Body of pancreas (tissue), 4 donors: ENCODE measurements at places on chromosomes 7 and 10. TPM values are rescaled to one million over a fixed set of nuclear protein-coding genes. Genes with fewer than 3 reads are reported as not detected.
A peak's percentile ranks its signal among the peaks of the same experiment; 100 is the strongest.

DNA sequence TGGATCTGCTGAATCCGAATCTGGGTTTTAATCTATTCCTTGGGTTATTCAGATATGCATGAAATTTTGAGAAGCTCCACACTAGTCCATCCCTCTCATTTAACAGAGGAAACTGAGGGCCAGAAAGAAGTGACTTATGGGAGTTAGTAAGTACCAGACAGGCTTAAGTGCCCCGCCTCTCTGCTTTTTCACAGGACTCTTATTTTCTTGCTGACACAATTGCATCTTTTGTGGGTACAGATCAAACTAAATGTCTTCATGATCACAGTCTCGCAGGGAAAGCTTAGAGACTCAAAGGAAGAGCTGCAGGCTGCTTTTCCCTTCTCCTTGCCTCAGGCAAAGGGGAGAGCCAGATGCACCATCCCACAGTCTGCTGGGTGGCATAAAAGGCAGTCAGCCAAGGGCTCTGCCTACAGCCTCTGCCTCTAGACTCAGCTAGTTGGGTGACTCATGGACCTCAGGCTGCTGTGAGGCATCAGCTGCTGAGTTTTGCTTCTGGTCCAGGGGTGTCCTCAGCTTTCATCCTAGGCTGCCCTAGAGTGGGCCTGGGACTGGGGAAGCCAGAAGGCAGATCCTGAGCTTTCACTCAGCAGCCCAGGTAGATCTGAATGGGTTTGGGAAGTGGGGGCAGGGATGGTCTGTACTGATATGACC, 11.6 kb downstream of the GOLGA7B start:
- DNase-seq, result peak; percentile 29
- H3K27ac ChIP-seq, result peak overlapping the region; percentile 18
- no peaks in the 10 kb centered on the region for H3K36me3 ChIP-seq
- H3K4me1 ChIP-seq, result peaks cover 22% of the 10 kb centered on the region
- H3K27me3 ChIP-seq, result no peaks in the 10 kb centered on the region

- H3K4me3 ChIP-seq, result no peak overlapping the region
- no peaks in the 10 kb centered on the region for H3K36me3 ChIP-seq
- no peaks in the 10 kb centered on the region for H3K27me3 ChIP-seq
- H3K27ac ChIP-seq, result no peak overlapping the region
- H3K4me1 ChIP-seq, result no peaks in the 10 kb centered on the region
Measured at GRCh38 chr7:130595986-130596385, 72.6 kb downstream of the COPG2 start.

DNA sequence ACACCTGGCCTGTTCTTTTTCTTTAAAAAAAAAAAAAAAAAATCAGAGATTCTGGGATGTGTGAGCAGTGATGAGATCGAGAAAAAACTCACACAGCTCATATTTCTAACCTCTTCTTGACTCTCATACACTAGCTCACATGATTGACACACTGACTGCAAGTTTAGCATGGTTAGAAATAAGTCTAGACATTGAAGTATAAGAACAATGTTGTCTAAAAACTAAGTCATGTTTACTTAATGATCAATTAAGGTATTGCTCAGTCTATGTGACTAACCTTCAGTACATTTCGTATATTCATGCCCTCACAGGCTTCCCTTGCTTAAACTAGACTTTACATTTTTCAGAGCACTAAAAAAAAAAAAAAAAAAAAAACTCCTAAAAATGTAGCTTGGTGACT, 775.1 kb downstream of the GATA3 start:
- H3K4me1 ChIP-seq, result no peaks in the 10 kb centered on the region
- DNase-seq, result no peak
- H3K36me3 ChIP-seq, result no peaks in the 10 kb centered on the region
- no peak overlapping the region for H3K4me3 ChIP-seq
- H3K27me3 ChIP-seq, result no peaks in the 10 kb centered on the region
- H3K27ac ChIP-seq, result no peak overlapping the region

DNA sequence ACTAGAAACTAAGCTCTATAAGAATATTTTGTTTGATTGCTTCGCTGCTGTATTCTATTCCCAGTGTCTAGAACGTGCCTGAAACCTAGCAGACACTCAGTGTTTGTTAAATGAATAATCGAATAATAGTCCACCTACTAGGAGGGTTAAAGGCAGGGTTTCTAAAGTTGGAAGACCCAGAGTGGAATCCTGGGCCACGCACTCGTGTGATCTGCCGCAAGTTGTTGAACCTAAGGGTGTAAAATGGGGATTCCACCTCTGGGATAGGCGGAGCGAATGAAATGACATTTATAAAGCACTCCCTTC, 702 bp upstream of the AGFG2 start:
- peak overlapping the region; percentile 77 for H3K27ac ChIP-seq
- no peak overlapping the region for H3K4me3 ChIP-seq
- H3K36me3 ChIP-seq, result no peaks in the 10 kb centered on the region

DNA sequence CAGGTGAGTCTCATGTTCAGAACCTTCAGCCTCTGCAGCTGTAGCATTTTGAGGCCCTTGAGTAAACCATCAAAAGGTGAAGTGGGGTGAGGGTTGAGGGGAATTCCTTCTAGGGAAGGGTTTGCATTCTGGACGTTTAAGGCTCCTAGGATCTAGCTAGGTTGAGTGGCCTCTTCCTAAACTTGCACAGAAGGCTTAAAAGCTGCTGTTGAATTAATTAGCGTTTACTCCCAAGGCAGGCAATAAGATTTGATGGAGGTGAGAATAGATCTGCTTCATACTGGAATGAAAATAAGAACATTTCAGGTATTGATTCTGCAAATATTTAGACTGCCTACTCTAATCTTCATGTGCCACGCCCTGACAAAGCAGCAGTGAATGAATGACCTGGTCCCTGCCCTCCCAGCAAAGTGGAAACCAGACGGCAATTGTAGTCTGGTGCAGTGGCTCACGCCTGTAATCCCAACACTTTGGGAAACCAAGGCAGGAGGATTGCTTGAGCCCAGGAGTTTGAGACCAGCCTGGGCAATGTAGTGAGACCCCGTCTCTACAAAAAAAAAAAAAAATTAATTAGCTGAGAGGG, 11.4 kb upstream of the KPNA7 start:
- no peak for DNase-seq
- H3K27ac ChIP-seq, result no peak overlapping the region
- H3K36me3 ChIP-seq, result no peaks in the 10 kb centered on the region
- no peaks in the 10 kb centered on the region for H3K27me3 ChIP-seq
- no peak overlapping the region for H3K4me3 ChIP-seq
- peaks cover 5% of the 10 kb centered on the region for H3K4me1 ChIP-seq

- H3K4me3 ChIP-seq, result no peak overlapping the region
- no peaks in the 10 kb centered on the region for H3K4me1 ChIP-seq
- H3K27ac ChIP-seq, result no peak overlapping the region
Measured at GRCh38 chr10:71804077-71804476, 30.8 kb upstream of the VSIR start.

DNA sequence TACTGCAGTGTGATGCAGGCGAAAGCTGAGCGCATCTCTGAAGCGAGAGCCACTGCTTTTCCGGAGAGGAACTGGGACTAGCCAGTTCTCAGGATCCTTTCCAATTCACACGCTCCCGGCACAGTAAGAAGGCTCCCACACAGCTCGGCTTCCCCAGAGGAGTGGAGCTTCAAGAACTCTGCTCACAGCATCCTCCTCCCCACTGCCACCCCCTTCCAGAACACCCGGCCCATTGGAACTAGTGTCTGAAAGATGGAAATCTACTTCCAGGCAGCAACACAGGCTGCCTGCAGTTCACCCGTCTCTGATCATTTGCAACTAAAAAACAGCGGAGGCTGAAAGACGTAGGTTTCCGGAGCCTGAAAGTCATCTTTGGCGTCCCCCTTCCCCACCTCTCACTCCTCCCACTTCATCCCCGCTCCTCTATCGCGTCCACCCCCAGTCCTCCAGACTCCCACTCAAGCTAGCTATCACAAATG, at the start of gene DGKB:
Gene DGKB (minus strand): TSS at position 163 of the 479 bp plus-strand sequence.
- H3K27ac ChIP-seq, result no peak within 1 kb of the TSS
- DNase-seq, result peak; percentile 13
- no peaks in the 10 kb centered on the region for H3K4me1 ChIP-seq
- no peak within 1 kb of the TSS for H3K4me3 ChIP-seq
- no peaks in the 10 kb centered on the region for H3K27me3 ChIP-seq

DNA sequence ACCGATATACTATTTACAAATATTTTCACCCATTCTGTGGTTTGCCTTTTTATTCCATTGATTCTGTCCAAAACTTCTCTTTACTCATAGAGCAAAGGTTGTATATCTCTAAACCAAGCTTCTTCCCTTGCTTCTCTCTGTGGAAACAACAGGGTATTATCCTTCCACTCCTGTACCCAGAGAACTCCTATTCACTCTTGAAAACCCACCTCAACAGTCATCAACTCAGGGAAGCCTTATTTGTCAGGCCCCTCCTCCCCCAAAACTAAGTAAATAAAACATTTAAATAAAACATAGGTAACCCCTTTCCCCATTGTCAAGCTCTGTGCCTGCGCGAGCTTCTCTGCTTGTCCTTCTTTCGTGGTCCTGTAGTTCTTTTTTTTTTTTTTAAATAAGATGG, 44.6 kb downstream of the GTF2IRD1 start:
- no peak for DNase-seq
- H3K4me3 ChIP-seq, result no peak overlapping the region
- no peaks in the 10 kb centered on the region for H3K36me3 ChIP-seq
- peaks cover 28% of the 10 kb centered on the region for H3K4me1 ChIP-seq
- H3K27ac ChIP-seq, result no peak overlapping the region
- H3K27me3 ChIP-seq, result no peaks in the 10 kb centered on the region

- H3K27me3 ChIP-seq, result no peaks in the 10 kb centered on the region
- peaks cover 1% of the 10 kb centered on the region for H3K36me3 ChIP-seq
- H3K4me1 ChIP-seq, result no peaks in the 10 kb centered on the region
- no peak overlapping the region for H3K27ac ChIP-seq
Measured at GRCh38 chr7:16708980-16709379, 44.6 kb upstream of the TSPAN13 start.

- H3K36me3 ChIP-seq, result no peaks in the 10 kb centered on the region
- H3K4me1 ChIP-seq, result peaks cover 13% of the 10 kb centered on the region
- no peak for DNase-seq
- no peak overlapping the region for H3K4me3 ChIP-seq
- peak overlapping the region; percentile 87 for H3K27ac ChIP-seq
- H3K27me3 ChIP-seq, result no peaks in the 10 kb centered on the region
Measured at GRCh38 chr7:87344446-87344845, 1.0 kb upstream of the CROT start.

DNA sequence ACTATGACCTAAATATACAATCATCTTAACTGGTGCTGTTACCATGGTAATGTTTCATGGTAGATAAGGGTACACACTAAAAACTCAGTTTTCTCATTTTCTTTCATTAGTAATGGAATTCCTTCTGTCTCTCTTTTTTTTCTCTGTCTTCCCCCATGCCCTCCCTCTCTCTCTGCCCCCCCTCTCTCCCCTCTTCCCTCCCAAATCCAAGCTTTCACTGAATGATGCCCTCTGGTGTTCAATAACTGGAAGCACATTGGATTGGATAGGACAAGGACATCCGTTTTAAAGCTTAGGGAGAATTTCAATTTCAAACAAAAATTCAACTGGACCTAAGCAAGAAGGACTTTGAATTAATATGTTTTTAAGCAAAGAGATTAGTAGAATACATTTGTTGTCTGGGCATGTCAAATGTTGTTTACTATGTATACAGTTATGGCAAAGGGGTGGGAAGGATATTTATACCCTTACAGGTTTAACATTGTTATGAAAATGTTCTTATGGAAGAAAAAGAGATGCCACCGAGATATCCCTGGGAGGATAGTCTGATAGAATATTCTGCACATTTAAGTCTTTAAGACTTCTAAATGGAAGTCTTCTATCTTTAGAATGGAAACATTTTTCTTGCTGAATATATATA, 6.1 kb downstream of the CHRM2 start:
- H3K27me3 ChIP-seq, result peaks cover 18% of the 10 kb centered on the region
- H3K27ac ChIP-seq, result no peak overlapping the region
- no peak for DNase-seq

GRCh38 chr7:17094963-17095574, 203.4 kb upstream of the AHR start:
- H3K27me3 ChIP-seq, result no peaks in the 10 kb centered on the region
- DNase-seq, result no peak
- no peak overlapping the region for H3K27ac ChIP-seq
- peaks cover 46% of the 10 kb centered on the region for H3K4me1 ChIP-seq

GRCh38 chr7:151312356-151312755, 29.3 kb upstream of the NUB1 start:
- H3K27me3 ChIP-seq, result no peaks in the 10 kb centered on the region
- no peak overlapping the region for H3K27ac ChIP-seq
- H3K4me3 ChIP-seq, result no peak overlapping the region
- H3K36me3 ChIP-seq, result no peaks in the 10 kb centered on the region
- H3K4me1 ChIP-seq, result no peaks in the 10 kb centered on the region

- peaks cover 14% of the 10 kb centered on the region for H3K4me1 ChIP-seq
- H3K27me3 ChIP-seq, result no peaks in the 10 kb centered on the region
- no peak overlapping the region for H3K4me3 ChIP-seq
- no peaks in the 10 kb centered on the region for H3K36me3 ChIP-seq
Measured at GRCh38 chr10:118495499-118495898, 99.9 kb downstream of the PRLHR start.

DNA sequence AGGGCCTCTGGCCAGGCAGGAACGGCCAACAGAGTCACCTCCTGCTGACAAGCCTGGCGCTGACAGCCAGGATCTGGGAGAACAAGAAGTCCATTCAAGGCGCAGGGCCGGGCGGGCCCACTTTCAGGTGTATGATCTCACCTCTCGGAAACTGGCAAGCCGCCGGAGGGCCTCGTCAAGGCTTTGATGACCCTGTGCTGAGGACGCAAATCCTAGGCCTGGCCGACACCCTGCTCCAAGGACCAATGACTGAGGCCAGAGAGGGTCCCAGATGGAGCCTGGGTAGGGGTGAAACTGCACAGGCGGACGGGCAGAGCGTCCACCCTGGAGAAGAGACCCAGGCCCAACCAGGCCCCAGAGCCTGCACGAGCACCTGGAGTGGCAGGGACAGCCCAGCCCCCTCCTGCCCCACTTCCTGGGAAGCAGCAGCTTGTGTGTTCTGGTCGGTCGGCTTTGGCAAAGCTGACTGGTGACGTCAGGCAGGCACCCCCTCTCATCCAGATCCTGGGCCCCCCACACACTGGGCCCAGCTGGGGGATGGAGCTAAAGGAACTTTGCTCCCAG, 30.6 kb downstream of the MYL10 start:
- no peak overlapping the region for H3K4me3 ChIP-seq
- H3K27me3 ChIP-seq, result no peaks in the 10 kb centered on the region
- H3K27ac ChIP-seq, result peak overlapping the region; percentile 81

DNA sequence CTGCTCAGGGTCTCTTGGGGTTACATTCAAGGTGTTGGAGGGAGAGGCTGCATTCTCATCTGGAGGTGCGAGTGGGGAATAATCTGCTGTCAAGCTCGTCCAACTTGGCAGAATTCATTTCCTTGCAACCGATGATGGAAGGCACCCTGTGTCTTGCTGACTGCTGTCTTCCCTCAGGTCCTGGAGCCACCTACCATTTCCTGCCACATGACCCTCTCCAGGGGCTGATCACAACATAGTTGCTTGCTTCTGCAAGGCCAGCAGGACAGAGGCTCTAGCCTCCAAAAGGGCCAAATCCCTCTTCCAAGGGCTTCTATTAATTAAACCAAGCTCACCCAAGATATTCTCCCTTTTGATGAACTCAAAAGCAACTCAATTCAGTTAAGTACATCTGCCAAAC, 14.2 kb upstream of the BRI3 start:
- no peaks in the 10 kb centered on the region for H3K36me3 ChIP-seq
- H3K27ac ChIP-seq, result no peak overlapping the region
- no peaks in the 10 kb centered on the region for H3K27me3 ChIP-seq
- no peak for DNase-seq

The NKX1-2 gene
- total RNA-seq, result not detected

The FAM25G gene
- total RNA-seq, result not detected

The GIMAP4 gene
- total RNA-seq, result 8.2 TPM

The PPP1R17 gene
- not detected for total RNA-seq

The TMEM229A gene
- total RNA-seq, result not detected

The VPS37D gene
- total RNA-seq, result 1.3 TPM

The TMEM273 gene
- 9.3 TPM for total RNA-seq

The PITX3 gene
- not detected for total RNA-seq

The AGMO gene
- total RNA-seq, result not detected
